Type B pancreatic cell (in vitro differentiated cells): ENCODE measurements at places on chromosomes 13 and 19. TPM values are rescaled to one million over a fixed set of nuclear protein-coding genes. Genes with fewer than 3 reads are reported as not detected.

KLK2 gene
- 0.43 TPM in 1 of 2 replicates, not detected in the other for total RNA-seq

AP1M2 gene
- 45.2 and 104 TPM in 2 replicates for total RNA-seq

CD22 gene
- 0.92 and 2.1 TPM in 2 replicates for total RNA-seq

CALR3 gene
- total RNA-seq: not detected in 2 replicates

LIM2 gene
- total RNA-seq: 19.5 TPM in 1 of 2 replicates, not detected in the other

LNX2 gene
- total RNA-seq: 12.0 and 18.7 TPM in 2 replicates

VSTM2B gene
- 0.68 TPM in 1 of 2 replicates, not detected in the other for total RNA-seq

LAIR2 gene
- total RNA-seq: not detected in 2 replicates

PCSK4 gene
- total RNA-seq: 9.6 and 12.4 TPM in 2 replicates

ZNF667 gene
- 0.10 TPM in 1 of 2 replicates, not detected in the other for total RNA-seq

- no peak for DNase-seq
Observed at GRCh38 chr13:111269508-111269907, 50.9 kb upstream of the TEX29 start.

DNA sequence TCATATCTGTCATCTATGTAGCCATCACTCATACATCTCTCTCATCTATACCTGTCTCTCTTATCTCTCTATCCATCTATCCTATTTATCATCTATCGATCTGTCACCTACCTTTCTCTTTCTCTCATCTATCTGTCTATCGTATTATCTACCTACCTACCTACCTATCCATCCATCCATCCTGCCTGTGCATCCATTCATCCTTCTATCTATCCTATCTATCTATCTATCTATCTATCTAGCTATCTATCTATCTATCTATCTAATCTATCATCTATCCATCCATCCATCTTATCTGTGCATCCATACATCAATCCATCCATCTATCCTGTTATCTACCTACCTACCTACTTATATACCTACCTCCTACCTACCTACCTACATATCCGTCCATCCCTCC, 44.6 kb upstream of the CYP4F8 start:
- no peak for DNase-seq

GRCh38 chr19:15787611-15788155, at the start of gene OR10H5:
TSS of gene OR10H5 (plus strand) at chr19:15787661. CDS start at chr19:15794049, 6,388 bp downstream.
- no peak for DNase-seq

GRCh38 chr13:97702614-97703013, 250.9 kb upstream of the IPO5 start:
- DNase-seq: no peak

- peak; percentile 31 for DNase-seq
Observed at GRCh38 chr19:14769201-14769600, 9.2 kb downstream of the ADGRE2 start.

- DNase-seq: peak; percentile 77
Observed at GRCh38 chr19:10510301-10510802, 6.9 kb downstream of the S1PR5 start.

GRCh38 chr13:45702088-45702487, at the start of gene CBY2:
TSS of gene CBY2 (plus strand) at chr13:45702320. CDS start at chr13:45702391, 71 bp downstream.
- DNase-seq: no peak

- no peak for DNase-seq
Observed at GRCh38 chr13:20608438-20609020, 41.6 kb downstream of the IFT88 start.

DNA sequence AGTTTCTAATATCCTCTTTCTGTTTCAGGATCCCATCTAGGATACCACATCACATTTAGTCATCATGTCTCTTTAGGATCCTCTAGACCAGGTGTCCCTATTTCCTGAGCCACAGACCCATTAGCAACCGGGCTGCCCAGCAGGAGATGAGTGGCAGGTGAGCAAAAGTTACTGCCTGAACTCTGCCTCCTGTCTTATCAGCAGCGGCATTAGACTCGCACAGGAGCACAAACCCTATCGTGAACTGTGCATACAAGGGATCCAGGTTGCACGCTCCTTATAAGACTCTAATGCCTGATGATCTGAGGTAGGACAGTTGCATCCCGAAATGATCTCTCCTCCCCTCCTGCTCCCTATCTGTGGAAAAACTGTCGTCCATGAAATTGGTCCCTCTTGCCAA, 7.8 kb upstream of the CEBPG start:
- DNase-seq: no peak

GRCh38 chr13:79384022-79384610, 21.9 kb downstream of the RBM26 start:
- DNase-seq: no peak

DNA sequence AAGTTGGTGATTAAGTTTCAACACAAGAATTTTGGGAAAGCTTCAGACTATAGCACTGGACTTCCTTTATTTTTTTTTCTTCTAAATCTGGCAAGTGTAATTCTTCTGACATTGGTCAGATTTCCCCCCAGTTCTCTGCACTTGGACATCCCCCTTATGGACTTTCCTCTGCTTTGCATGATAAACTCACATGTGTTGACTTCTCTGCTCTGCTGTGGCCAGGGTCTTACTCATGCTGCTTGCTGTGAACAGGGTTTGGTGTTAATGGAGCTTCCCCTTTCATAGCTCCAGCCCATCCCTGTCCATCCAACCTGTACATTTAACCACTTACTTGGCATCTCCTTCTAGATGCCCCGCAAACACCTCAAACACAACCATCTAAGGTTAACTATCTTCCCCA, 70.5 kb upstream of the SPATA13 start:
- DNase-seq: no peak

DNA sequence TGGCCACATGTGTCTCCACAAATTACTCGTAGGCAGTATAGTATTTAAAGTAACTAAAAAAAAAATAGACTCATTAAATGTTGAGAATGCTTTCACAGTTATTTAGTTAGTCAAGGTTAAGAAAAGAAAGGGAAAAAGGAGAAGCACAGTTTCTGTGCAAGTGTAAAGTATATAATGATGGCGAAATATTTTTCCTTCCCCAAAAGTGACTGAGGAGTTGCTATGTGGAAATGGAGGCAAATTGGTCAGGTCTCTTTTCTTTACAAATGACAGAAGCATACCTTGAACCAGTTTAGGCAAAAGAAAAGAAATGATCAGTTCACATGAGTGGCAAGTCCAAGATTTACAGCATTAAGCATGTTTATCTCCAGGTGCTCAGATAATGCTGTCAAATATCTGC, 18.0 kb downstream of the CSNK1A1L start:
- DNase-seq: no peak

DNA sequence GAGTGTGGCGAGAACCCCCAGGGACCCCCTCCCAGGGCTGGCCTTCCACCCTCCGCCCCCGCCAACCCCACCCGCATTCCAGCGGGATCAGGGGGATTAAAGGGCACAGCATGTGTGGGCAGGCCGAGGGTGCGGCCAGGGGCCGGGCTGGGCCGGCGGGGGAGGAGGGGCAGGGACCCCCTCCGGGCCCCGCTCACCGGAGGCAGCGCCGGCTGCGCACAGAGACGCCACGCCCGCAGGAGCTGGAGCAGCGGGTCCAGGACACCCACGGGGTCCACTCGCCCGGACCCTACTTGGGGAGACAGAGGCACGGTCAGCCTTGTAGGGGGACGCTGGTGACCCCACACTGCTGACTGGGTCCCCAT, 2.4 kb downstream of the ADAMTSL5 start:
- peak; percentile 68 for DNase-seq

DNA sequence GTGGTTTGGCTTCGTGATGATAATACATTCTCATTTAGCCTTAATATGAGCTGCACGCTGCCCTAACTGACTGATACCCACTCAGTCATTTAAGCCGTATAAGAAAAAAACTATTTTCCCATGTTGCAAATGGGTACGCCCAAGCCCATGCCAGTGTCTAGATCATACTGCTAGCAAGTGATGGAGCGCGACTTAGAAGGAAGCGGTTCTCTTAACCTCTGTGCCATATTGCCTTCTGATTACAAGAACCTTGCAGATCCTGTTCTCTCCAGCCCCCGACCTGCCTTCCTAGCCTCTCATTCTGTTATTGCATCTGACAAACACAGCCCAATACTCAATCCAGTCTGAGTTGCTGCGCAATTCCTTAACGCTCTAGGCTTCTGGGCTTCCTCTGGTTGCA, 603 bp downstream of the GPALPP1 start:
- DNase-seq: no peak

DNA sequence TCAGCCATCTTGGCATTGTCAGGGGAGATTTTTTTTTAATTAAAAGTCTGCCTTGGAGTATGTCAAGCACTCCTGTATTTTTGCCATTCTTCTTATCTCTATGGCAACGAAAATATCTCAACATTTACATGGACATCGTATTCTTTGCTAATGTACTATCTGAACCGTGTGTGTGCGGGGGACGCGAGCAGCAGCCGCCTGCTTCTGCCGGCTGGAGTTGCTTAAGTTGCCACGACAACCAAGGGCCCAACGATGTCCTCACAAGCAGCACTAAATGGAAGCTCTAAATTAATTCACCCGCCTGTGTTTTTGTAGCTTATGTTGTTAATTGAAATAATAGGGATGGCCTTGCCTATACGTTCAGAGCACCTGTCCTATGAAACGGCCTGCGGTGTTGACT, 309.5 kb downstream of the TEX29 start:
- DNase-seq: no peak

DNA sequence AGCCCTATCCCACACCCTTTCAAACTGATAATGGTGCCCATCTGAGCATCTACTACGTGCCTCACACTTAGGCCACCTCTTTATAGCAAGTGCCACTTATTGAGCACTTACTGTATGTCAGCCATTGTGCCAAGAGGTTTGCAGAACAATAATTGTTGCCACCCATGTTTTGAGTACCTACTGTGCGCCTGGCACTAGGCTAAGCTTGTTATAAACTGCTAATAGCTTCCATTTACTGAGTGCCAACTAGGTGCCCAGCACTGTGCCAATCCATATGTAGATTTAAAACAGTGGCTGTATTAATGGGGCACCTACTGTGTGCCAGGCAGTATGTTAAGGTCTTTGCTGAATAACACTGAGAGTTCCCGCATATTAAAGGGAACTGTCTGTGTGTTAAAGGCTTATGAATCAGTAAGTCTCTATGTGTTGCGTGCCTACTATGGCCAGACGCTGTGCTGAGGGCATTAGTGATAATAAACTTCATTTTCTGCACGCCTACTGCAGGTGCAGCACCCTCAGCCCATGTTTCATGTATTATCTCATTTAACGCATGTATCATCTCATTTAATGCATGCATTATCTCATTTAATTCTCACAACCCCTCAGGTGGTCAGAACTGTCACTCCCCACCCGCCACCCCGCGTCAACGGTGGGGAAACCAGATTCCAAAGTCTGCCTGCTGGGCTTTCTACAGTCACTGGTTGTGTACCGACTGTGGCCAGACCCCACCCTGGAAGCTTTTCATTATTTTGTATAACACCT, 105.0 kb downstream of the PTPRS start:
- no peak for DNase-seq

- DNase-seq: no peak
Observed at GRCh38 chr13:79973533-79973963, 367.4 kb downstream of the SPRY2 start.

DNA sequence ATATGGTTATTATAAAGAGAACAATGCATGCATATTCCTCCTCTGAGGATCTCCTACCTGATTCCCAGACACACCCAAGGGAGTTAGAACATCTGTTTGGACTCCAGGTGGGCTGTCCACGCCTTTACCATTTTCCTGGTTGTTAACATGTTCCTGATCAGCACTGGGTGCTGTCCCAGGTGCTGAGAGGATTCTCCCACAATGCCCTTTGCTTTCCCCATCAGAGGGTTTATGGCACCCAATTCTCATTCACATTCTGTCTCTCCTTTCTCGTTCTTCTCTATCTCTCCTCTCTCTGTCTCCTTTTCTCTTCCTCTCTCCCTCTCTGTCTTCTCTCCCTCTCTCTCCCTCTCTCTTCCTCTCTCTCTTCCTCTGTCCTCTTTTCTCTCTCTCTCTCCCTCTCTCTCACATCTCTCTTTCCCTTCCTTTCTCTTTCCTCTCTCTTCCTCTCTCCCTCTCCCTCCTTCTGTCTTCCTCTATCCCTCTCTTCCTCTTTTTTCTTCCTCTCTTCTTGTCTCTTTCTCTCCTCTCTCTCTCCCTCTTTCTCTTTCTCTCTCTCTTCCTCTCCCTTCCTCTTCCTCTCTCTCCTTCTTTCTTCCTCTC, 3.3 kb upstream of the RDH13 start:
- DNase-seq: no peak

- DNase-seq: peak; percentile 94
Observed at GRCh38 chr13:28138012-28138755, at the start of gene PAN3. TSS of gene PAN3 (plus strand) at chr13:28138545. CDS start at chr13:28138658, 113 bp downstream.

DNA sequence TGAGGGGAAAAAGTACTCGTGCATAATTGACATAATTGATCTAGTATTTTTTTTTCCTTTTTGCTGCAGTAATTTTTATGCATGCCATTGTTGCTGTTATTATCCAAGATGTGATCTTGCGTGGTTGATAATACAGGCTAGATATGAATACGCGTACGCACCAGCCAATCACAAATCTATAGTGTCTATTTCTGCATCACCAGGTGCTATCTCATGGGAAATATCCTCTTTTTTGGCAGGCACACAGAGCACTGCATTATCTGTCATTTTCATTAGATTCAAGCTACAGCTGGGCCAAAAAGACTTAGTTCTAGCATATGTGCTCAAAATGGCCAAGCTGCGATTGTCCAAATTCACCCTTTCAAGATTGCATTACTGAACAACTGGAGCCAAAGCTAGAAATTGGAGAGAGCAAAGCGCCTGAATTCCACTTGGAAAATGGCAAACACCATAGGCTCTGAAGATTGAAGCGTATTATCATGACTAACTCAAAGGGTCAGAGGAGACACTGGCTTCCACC, 181.1 kb downstream of the TSHZ3 start:
- DNase-seq: no peak

DNA sequence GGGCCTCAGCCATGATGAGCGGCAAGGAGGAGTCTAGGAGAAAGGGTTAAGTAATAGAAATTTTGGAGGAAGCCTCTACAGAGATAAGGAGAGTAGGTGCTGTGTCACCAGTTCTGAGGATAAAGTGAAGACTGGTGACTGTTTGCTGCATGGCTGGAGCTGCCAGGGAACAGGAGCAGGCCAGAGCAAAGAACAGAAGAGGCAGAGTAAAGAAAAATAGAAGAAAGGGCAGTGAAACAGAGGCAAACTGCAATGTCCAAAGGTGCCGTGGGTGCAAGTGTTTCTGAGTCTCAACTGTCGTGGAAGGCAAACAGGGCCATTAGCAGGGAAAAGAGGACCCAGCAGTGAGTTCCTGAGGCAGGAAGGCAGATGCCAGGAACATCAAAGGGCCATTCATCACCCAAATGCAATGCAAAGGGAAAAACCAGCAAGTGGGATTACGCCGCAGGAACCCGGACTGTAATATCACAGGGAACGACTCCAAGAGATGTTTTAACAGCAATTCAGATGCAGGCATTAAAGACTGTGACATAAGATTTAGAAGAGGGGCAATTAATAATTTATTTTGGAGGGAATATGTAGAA, 318.3 kb downstream of the FOXO1 start:
- DNase-seq: no peak
